ENCODE measurements at places on chromosomes 16 and 17. TPM values are rescaled to one million over a fixed set of nuclear protein-coding genes. Genes with fewer than 3 reads are reported as not detected.

GRCh38 chr17:40075201-40075941 is 12.6 kb downstream of the THRA start:
- DNase-seq = peak; percentile 88

- peak; percentile 88 for DNase-seq
Measured at GRCh38 chr16:87391324-87391949, 699 bp upstream of the MAP1LC3B start.

DNA sequence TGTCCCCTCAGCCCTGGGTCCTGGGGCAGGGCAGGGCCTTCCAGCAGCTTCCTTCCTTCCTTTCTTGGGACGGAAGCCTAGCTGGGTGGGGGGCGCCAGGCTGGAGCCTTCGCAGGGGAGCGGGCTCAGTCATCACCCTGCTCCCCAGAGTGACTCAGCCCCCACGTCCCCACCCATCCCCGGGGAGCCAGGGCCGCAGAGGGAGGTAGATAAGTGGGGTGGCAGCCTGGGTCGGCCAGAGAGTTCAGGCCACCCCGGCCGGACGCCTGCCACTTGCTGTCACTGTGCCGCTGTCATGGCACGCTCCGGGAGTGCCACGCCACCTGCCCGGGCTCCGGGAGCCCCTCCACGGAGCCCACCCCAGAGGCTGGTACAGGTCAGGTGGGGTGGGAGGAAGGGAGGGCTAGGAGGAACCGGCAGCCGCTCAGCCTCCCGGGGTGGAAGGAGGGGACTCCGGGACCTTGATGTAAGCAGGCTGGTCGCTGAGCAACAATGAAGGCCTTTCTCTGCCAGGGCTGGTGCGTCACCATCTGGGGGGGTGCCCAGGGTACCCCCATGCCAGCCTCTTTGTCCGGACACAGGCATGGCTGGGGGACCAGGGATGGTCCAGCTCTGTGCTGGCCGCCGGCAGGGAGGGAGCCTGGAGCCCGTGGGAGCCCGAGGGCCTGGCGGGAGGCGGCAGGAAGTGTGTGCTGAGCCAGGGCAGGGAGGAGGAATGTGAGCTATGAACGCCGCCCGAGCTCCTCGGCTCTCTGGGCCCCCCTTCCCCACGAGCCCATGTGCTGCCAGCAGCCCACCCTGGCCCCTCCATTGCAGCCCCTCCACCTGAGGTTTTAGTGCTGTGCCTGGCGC is 6.6 kb downstream of the NHERF2 start:
- DNase-seq = peak; percentile 86

GRCh38 chr17:48596735-48597527 is 3.4 kb upstream of the HOXB5 start:
- DNase-seq = no peak

GRCh38 chr17:42098730-42099399 is 592 bp upstream of the ZNF385C start:
- no peak for DNase-seq

- no peak for DNase-seq
Measured at GRCh38 chr16:11234884-11235702, 20.9 kb downstream of the SOCS1 start.

GRCh38 chr17:77492446-77493237 is 351.9 kb downstream of the SEC14L1 start:
- DNase-seq = peak; percentile 61

- no peak for DNase-seq
Measured at GRCh38 chr17:55661963-55662834, 60.5 kb downstream of the TMEM100 start.

DNA sequence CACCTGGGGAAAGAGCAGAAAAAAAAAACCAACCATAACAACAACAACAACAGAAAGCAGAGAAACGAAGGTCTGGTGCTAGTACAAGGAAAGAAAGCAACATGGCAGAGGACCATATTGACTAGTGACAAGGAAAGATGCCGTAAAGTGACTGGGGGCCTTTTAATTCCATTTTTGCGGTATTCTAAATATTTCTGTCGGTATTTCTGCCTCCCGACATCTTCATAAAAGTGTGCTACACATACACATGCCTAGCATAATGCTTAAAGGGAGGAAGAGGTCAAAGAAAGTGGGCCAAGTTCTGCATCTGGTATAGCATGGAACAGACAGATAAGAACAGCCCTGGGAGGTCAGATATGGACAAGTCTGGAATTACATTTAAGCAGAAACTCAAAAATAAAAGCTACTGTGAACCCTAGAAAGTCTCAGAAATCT is 19.5 kb upstream of the RNF43 start:
- DNase-seq = no peak

DNA sequence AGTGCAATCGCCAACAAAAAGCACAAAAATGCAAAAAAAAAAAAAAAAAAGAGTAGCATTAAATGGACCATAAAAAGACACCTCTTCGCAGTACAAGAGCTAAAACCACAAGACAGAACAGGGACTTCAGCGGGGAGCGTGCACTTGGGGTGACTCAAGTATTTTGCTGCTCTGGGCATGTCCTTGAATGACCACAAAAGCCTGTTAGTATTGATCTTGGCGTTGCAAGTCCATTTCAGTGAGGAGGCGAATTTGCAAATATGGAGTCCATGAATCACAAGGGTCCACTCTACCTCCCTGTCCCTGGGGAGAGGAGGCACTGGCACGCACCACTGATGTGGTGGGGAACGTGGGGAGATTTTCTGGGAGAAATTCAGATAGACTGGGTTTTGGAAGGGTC is 78.9 kb downstream of the CNGB1 start:
- DNase-seq = no peak

GRCh38 chr16:50861451-50861850 is 119.6 kb downstream of the CYLD start:
- no peak for DNase-seq

GRCh38 chr16:71540-72401 is 660 bp downstream of the RHBDF1 start:
- peak; percentile 87 for DNase-seq

- DNase-seq = no peak
Measured at GRCh38 chr17:57187391-57187790, 68.9 kb upstream of the MSI2 start.

- DNase-seq = no peak
Measured at GRCh38 chr17:67496286-67496685, 119.2 kb downstream of the PITPNC1 start.

FBXO39 gene
- total RNA-seq = 0.98 TPM

CORO6 gene
- total RNA-seq = 21.5 TPM

PITPNM3 gene
- total RNA-seq = 4.3 TPM

PIPOX gene
- total RNA-seq = 1.5 TPM

SCNN1B gene
- 2.3 TPM for total RNA-seq

HS3ST3A1 gene
- total RNA-seq = 1.0 TPM

All from sciatic nerve (tissue), 2 donors.